Cortex of kidney (tissue), 1 donor: ENCODE measurements at places on chromosomes 11 and 22.

- no peak for DNase-seq
Observed at GRCh38 chr11:113896156-113896879, 8.3 kb upstream of the HTR3B start.

- no peak for DNase-seq
Observed at GRCh38 chr11:110463153-110463552, 33.4 kb downstream of the FDX1 start.

DNA sequence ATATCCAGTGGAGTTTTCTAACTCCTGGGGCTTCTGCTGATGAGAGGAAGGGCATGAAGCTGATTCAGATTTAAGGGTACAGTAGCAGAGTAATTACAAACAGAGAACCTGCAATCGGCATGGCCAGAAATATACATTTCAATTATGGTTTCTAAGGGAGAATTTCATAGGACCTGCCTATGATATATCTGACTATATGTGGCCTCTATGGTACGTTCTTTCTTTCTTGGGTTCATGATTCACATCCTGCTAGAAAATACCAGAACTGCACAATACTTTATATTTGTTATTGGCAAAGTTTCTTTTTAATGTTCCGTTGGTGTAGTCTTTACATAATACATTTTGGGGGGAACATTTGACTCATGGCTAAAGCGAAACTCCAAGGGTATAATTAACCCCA lies 63.1 kb upstream of the TTC12 start:
- DNase-seq = no peak

- no peak for DNase-seq
Observed at GRCh38 chr11:70910835-70911234, 341.5 kb downstream of the SHANK2 start.

DNA sequence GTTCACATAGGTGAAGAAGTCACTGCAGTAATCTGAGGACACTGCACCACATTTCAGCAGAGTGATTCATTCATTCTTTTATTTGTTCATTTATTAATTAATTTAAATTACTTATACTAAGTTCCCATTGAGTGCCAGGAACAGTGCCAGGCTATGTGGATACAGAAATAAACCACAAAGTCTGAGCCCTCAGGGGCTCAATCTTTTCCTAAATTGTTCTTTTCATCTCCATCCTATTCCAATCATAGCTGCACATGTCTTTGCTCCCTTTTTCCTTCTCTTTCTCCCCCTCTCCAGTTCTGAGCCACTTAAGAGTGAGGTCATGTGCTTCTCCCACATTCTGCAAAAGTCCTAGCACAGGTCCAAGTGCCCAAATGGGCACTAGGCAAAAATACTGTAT lies 4.9 kb downstream of the SYTL2 start:
- DNase-seq = no peak

DNA sequence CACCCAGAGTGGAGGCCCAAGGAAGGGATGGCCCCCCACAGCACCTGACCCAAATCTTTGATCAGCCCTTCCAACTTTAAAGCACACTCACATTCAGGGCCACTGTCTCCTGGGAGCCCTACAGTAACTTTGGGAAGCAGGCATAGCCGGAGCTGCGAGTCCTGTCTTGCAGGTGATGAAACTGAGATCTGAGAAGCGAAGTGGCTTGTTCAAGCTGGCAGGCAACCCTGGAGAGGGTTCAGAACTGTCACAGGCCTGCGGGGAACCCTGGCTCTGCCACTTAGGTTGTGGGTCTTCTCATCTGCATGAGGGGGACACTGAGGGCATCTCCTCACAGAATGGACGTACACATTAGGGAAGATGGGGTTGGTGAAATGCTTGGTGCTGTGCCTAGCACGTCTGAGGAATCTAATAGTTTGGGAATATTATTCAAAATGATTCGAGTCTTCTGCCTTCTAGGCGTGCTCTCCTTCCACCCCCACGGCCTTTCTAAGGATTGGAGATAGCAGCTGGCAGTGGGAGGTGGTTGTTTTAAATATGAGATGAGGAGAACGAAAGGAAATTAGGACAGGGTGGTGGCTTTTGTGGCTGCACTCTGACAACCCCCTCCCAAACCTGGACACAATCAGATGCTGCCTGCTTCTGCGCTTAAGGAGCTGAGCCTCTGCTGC lies 18.8 kb upstream of the SUN2 start:
- DNase-seq = no peak

- DNase-seq = no peak
Observed at GRCh38 chr22:50260434-50260800, 1.1 kb downstream of the MAPK12 start.

DNA sequence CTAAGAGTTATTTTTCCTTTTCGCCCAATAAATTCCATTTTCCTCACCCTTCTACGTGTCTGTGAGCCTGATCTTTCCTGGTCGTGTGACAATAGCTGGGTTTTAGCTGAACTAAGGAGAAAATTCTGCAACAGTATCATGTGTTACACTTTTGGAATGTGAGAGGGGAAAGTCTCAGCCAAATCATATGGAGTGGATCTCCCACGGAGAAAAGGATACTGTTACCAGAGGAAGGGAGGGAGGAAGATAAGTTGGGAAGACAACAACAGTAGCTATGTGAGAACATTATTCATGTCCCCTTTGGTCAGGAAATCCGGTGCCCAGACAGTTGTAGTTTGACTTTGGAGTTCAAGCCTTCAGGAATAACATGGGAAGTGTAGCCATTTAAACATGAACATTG lies 584.0 kb upstream of the RAG2 start:
- no peak for DNase-seq

DNA sequence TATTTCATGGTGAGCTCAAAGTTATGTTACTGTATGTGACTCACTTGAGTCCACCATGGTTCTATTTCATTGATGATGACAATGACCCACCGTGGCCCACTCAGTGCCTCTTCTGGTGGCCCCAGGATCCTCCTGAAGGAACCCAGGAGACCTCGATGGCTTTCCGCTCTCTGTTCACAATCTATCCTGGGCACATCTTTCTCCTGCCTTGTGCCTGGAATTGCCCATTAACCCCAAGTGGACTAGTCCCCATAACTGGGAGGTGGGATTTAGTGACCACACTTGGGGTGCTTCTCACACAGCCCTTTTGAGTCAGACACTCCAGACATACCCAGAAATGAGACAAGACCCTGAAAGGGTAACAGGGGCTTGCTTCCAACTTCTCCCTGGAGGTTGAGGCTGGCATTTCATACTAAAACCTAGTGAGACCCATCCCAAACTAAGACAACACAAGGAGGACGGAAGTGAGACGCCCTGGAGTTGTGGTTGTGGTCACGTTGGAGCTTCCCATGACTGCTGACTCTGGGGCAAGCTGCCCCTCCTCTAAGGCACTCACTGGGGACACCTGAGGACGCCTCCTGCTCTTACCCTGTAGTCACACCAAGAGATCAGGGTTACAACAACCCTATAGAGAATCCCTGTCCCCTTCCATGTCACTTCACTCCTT lies 22.1 kb downstream of the IGLL5 start:
- no peak for DNase-seq

- DNase-seq = no peak
Observed at GRCh38 chr22:30371981-30372380, 15.2 kb downstream of the CCDC157 start.

DNA sequence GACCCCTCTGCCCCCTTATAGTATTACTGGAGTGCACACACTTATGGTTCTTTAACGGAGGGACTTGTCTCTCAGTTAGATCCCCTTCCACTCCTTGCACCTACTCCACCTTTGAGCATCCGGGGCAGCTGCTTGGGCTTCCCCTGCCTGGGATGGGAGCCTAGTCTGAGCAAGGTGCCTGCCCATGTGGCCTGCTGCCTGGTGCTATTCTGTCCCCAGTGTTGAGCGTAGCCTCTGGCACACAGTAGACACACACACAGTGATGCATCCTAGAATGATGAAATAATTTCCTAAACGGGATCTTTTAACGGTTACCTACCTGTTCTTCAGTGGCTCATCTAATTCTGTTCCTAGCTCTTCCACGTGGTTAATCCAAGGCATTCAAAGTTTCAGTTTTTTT lies 22.4 kb downstream of the PPFIA1 start:
- no peak for DNase-seq

GRCh38 chr11:20177136-20177535 lies 16.9 kb upstream of the DBX1 start:
- DNase-seq = no peak

- no peak for DNase-seq
Observed at GRCh38 chr11:66981976-66982578, 7.0 kb downstream of the C11orf86 start.

GRCh38 chr22:46588279-46589140 lies 31.7 kb upstream of the GRAMD4 start:
- DNase-seq = no peak

DNA sequence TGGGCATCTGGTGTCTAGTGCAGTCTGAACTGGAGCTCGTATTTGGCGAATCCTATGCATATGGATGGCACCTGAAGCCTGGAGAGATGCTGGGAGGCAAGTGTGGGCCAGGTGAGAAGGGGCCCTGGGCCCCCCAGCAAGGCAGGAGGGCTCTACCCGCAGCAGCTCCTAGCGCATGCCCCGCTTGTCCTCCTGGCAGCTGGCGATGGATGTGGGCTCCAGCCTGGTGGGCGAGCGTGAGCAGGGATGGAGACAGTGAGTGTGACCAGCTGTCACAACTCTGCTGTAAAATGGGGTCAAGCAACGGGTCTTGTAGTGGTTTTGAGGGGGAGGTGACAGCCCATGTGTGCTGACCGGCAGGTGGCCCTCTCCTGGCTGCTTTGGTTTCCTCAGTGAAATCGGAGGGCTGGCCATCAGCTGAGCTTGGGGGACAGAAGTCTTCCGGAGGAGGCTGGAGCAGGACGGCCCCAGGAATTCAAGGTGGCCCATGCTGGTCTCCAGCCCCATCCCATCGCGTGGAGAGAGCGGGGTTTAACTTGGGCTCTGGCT lies 12.0 kb downstream of the FRMD8 start:
- DNase-seq = no peak

- no peak for DNase-seq
Observed at GRCh38 chr22:30285176-30285845, 4.0 kb downstream of the CASTOR1 start.

- DNase-seq = no peak
Observed at GRCh38 chr11:75311858-75312288, 39.6 kb downstream of the ARRB1 start.

DNA sequence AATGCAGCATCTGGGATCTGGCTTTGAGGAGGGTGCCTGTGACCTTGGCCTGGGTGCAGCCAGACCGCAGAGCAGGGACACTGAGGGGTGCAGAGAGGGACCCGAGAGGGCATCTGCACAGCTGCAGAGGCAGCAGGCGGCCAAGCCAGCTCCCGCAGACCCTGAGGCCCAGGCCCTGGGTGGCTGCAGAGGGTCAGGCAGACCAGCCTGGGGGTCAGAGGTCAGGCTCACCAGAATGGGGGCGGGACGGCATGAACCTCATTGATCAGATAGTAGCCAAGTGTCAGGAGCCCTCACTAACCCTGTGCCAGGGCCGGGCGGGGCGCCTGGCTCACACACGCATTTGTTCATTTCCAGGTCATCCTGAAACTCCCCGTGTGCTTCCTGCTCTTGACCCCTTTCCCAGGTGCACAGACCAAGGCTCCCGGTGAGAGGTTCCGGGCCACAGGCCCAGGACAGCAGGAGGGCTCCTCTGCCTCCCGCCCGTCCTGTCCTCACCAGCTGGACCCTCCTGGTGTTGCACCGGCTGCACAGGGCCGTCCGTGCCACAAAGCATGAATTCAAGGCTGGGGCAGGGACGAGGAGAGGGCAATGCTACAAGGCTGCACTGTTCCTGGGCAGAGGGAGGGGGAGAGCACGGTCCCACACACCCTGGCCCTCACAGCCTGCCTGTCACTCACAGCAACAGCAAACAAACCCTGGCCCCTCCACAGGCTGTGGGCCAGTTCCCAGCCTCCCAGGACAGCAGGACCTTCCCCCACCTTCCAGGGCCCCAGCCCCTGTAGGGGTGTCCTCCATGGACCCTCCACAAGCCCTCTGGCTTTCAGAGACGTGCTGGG lies 3.3 kb downstream of the RTN4R start:
- DNase-seq = no peak

DNA sequence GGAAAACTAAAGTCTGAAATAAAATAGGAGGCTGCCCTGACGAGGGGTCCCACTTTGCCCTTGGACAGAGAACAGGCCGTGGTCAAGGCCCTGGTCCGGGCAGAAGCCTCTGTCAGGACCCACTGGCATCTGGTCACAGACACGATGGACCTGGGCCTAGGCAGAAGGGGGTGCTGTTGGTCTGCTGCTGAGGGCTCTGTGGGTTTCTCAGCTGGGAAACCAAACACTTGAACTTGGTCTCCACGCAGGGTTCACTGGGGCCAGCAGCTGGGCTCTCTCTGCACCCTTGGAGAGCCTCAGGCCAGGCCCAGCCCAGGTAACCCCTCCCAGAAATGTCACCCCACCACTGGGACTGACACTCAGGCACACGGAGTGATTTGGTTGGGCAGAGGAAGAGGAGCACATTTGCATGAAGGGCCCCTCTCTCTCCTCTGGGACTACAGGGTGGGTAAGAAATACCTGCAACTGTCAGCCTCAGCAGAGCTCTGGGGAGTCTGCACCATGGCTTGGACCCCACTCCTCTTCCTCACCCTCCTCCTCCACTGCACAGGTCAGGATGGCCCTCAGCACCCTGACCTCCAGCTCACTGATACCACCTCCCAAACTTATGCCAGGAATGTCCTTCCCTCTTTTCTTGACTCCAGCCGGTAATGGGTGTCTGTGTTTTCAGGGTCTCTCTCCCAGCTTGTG lies 48.1 kb upstream of the TOP3B start:
- DNase-seq = no peak

DNA sequence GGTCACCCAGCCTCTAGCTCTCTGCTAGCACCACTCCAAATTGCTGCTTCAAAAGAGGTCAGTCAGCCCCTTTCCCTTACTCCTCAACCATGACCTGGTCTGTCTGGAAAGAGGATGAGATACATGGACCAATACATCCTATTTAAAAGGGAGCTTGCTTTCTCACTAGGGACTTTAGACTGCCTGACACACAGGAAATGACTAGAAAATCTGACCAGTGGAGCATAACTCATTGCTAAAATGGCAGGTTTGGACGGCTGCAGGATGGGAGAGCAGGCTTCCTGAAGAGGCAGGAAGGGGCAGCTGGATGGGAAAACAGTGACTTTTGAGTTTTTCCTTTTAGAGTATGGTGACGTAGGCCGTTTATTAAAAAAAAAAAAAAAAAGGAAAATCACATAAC lies 25.3 kb downstream of the STIM1 start:
- no peak for DNase-seq

- DNase-seq = no peak
Observed at GRCh38 chr11:19676475-19677380, 35.9 kb upstream of the NAV2 start.
